ENCODE measurements at places on chromosomes 2 and 18.
A peak's percentile ranks its signal among the peaks of the same experiment; 100 is the strongest.

DNA sequence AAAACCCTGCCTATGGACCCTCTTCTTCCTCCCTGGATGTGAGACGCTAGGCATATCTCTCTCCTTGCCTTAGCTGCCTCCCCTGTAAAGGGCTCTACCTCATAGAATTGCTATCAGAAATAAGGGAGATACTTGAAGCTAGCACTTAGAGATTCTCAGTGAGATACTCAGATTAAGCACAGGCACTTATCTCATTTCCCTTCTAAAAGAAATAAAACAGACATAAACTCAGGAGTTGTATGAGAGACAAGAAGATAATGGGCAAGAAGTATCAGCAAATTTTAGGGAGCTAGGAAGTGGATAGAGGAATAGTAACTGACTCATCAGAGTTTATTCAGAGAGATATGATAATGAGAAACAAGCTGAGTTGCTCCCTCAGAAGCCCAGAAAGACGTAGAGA lies 131.0 kb downstream of the SP3 start:
- no peak for DNase-seq

DNA sequence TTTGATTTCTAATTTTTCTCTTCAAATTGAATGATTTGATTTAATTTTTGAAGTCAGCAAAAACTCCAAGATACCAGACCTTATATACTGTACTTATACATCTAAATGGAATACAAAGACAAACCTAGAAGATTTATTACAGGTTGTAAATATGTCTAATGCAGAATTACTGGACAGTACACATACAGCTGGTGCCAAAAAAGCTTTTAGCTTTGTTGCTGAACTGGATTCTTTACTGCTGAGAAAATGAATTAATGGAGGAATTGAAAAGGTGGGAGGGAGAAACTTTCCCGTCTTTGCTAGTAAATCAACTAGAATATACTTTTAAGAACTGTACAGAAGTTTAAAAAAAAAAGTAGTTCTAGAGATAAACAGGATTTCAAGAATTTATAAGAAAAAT lies 17.5 kb downstream of the C1D start:
- DNase-seq: no peak

DNA sequence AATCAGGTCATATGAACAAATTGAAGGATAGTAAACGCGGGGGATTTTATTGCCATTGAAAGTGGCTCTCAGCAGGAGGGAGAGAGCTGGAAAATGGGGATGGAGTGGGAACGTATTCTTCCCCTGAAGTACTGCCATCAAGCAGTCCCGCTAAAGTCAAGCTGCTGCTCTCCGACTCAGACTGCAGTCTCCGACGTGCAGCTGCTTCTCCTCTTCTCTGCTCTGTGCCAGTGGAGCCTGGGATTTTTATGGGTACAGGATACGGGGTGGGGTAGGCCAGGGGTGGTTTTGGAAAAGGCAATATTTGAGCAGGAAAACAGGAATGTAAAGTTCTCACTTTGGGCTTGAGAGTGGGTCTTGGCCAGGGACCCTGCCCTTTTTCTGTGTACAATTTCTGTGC lies 33.0 kb downstream of the KCTD18 start:
- DNase-seq: no peak

DNA sequence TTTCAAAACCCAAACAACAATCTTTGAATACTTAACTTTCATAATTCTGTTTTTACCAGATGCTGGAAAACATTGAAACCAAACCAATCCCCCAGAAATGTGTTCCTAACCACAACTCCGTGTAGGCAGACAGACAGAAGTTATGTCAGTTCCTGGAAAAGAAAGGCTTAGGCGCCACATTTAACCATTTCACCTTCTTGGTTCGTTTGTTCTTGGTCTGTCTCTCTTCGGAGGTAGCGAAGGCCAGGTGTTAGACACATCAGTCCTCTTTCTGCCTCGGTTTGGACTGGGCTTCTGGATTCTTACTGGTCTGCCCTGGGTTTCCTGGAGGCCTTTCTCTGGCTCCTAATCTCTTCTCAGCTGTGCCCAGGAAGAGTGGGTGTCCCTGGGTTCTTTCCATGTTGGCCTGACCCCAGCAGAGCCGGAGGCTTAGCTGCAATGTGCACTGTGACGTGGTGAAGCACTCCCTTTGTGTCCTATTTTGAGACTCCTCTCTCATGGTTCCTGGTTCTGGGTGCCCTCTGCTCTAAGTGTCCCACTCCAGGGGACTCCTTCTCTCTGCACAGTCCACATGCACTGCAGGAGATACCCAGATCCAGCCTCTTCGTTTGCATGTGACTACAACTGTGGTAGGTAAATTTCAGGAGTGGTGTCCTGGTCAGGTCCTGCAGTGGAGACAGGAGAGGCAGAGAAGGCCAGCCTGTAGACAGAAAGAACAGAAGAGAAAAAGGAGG lies 23.1 kb upstream of the RAB31 start:
- peak; percentile 38 for DNase-seq

DNA sequence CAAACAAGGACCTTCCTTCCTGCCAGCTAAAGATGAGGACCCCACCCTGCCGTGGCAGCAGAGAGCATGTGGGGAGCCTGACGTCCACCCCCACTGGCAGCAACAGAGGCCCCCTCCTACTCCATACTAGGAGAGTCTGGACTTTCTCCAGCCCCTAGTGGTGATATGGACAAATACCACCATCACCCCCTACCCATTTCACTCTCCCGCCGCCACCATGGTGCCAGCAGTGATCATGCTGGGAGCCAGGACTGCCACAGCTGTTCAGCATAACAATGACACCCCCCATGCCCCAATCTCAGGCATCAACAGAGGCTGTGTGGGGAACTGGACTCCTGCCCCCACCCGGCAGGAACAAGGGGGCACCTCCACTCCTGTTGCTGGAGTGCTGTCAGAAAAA lies 42.7 kb upstream of the ATP9B start:
- no peak for DNase-seq

DNA sequence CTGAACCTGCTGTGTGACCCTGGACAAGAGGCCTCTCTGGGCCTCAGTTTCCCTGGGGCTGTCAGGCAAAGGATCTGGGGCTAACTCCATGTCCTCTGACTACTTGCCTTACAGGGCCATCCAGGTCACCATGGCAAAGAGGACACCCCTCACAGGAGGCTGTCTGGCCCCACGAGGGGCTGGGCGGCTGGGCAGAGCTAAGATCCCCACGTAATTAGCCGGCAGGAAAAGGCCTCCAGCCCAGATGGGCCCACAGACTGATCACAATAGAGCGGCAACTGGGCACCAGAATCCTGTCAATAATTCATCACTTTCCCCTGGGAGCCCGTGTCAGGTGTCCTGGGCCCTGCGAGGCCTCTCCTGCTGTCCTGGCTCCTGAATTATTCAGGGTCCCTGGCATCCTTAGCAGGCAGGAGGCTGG lies 44.8 kb upstream of the OTOF start:
- no peak for DNase-seq

DNA sequence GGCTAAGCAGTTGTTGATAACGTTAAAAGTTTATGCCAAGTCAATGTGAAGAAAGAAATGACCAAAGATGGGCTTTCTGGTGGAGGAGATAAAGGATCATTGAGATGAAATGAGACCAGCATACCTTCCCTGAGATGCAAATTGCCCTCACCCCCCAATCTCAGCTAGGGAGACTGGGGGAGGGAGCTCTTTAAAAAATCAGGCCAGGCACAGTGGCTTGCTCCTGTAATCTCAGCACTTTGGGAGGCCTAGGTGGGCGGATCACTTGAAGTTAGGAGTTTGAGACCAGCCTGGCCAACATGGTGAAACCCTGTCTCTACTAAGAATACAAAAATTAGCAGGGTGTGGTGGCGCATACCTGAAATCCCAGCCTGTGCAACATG lies 30.9 kb upstream of the KCMF1 start:
- DNase-seq: no peak

DNA sequence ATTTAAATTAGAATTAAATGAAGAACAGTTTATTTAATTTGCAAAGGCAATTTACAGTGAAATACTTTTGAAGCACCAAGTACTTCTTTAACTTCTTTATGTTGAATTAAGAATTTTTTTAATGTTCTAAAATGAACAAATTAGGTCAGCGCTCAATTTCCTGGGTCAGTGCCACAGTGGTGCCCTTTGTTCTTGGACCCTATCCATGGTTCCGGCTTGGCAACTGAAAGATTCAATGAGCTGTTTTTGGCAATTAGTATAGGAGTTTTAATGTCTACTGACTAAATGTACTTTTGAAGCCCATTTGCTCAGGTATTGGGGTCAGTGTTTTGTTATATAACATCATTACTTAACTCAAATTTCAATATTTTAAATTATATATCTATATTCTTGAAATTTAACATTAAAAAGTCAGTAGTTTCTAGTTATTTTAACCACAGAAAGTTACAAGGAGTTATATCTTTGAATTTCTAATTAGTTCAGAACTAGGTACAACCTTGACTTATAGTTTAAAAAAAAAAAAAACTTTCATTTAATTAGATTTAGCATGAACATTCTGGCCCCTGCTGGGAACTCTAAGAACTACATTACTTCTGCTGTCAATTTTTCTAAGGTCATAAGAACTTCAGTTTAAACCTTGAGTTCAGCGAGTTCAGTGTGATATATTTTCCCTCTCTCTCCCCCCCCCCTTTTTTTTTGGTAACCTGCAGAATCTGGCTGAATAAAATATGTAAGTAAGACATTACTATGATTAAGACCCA lies 7.6 kb upstream of the MSTN start:
- DNase-seq: peak; percentile 80

DNA sequence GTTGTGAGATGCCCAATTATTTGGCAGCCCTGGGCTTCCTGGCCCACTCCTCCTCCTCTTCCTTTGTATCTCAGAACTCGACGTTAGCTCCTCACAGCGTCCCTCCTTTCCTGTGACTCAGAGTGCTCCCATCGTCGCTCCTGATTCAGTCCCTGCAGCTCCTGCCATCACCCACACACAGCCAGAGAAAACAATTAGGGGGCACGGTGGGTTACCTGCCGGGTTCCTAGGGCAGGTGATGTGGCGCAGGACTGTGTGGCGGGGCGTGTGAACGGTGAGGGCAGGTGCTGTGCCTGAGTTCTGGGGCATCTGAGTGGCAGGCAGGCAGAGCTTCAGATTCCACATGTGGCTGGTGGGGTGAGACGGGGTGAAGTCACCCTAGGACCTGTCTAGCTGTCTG lies 42.6 kb downstream of the GLI2 start:
- DNase-seq: no peak

GRCh38 chr18:68480196-68480595 lies 234.7 kb downstream of the TMX3 start:
- no peak for DNase-seq

GRCh38 chr18:5903386-5903785 lies 8.1 kb upstream of the TMEM200C start:
- no peak for DNase-seq

DNA sequence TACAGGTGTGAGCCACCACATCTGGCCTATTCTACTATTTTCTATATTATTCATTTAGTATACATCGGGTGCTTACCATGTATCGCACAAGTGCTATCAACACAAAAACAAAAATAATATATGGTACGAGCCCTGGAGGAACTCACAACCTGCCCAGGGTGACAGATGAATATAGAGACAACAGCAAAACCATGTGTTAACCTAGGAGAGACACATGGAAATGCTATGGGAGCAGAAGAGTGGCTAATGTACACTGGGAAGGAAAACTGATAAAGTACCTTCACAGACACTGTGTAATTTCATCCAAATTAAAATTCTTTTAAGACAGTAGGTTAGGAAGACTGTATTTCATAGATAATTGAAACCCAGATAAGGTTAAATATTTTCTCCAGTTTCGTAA lies 3.9 kb downstream of the SF3B6 start:
- DNase-seq: no peak

DNA sequence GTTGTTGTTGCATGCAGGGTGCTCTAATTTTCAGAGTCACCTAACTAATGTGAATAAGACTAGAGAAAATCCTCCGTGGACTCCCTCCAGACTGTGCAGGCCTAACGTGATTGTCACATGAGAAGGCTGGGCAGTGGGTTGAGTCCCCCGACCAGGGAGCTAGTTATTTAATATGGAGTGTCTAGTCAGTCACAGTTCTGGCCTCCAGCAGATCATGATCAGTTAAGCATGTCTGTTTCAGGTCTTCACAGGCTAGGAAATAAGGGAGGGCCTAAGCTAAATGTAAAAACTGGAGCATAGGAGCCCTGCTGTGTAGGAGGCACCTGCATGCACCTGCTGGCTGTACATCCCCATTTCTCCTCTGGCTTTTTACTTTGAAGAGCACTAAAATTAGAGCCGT lies 86.8 kb downstream of the PRPF40A start:
- no peak for DNase-seq

GRCh38 chr2:221346411-221346810 lies 225.7 kb downstream of the EPHA4 start:
- DNase-seq: no peak

GRCh38 chr2:40584432-40584831 lies 132.5 kb upstream of the SLC8A1 start:
- DNase-seq: no peak

DNA sequence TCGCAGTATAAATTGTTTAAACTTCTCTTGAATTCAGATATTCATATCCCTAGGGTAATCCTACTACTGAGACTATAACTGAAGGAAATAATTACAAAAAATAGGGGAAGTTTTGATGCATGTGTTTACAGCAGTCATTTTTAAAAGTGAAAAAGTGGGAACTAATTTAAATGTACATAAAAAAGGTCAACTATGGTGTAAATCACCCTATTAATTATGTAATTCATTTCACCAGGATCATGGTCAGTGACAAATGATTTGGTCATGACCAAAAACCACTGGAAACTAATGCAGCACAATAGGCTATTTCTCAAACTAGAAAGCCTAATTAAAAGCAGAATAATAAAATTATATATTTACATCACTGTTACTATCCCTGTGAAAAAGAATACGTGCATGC lies 5.0 kb upstream of the CNGA3 start:
- DNase-seq: no peak

DNA sequence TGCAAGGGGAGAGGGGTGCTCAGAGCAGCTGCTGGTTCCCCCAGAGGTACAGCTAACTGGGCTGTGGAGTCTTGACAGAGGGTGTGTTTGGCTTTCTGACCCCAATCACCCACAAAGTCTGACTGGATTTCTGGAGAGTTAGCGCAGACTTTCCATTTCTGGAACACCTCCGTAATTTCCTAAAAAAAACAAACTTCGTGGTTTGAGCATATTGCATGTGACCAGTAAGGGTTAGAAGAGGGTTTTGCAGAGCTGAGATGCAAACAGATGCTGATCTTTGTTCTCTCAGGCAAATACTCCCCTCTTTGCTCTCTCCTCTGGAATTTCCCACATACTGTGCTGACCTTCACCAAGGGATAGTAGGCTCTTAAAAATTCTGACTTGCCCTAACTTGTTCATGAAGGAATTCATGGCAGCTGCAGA lies 44.5 kb upstream of the TMEM247 start:
- DNase-seq: no peak

- DNase-seq: no peak
These were observed 141.6 kb upstream of the RIOK3 start for GRCh38 chr18:23311351-23312121.

- no peak for DNase-seq
These were observed 200.8 kb upstream of the AGAP1 start for GRCh38 chr2:235293061-235293460.

- DNase-seq: no peak
These were observed 36.0 kb downstream of the RPRD1A start for GRCh38 chr18:36031407-36031806.

- no peak for DNase-seq
These were observed 46.3 kb downstream of the TCF7L1 start for GRCh38 chr2:85179541-85179940.

All from common myeloid progenitor, CD34-positive (primary cell).